ENCODE measurements at places on chromosomes 7 and 10. TPM values are rescaled to one million over a fixed set of nuclear protein-coding genes. Genes with fewer than 3 reads are reported as not detected.
A peak's percentile ranks its signal among the peaks of the same experiment; 100 is the strongest.

- no peak for DNase-seq
Observed at GRCh38 chr10:86188326-86188725, 178.3 kb downstream of the GRID1 start.

DNA sequence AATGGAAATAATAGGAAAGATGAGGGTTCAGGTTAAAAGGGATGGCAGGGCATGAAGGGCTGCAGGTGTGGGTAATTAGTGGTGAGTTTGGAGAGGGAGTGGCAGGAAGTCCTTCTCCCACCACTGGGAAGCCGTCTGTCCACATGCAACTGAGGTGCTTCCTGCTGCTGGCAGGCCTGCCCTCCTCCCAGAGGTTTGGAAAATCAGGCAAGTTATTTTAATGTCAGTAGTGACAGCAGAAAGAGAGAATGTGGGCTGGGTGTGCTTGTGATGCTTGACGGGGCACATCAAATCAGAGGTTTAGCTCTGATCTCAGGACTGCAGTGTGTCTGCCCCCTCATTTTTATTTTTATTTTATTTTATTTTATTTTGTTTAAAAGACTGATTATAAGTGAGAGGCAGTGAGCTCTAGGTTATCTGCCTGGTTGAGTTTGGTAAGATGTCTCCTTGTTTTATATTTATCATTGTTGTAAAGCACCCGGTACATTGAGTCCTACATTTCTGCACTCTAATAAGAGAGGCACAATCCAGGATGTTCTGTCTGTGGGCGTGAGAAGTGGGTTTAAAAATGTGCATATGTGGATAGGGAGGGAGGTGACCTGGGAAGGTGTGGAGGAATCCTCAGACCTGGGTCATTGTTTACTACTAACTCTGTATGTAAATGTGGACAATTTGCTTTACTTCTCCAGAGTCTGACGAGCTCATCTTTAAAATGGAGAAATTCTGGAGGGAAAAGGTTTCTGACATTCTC, 504.4 kb downstream of the LRMDA start:
- no peak for DNase-seq

DNA sequence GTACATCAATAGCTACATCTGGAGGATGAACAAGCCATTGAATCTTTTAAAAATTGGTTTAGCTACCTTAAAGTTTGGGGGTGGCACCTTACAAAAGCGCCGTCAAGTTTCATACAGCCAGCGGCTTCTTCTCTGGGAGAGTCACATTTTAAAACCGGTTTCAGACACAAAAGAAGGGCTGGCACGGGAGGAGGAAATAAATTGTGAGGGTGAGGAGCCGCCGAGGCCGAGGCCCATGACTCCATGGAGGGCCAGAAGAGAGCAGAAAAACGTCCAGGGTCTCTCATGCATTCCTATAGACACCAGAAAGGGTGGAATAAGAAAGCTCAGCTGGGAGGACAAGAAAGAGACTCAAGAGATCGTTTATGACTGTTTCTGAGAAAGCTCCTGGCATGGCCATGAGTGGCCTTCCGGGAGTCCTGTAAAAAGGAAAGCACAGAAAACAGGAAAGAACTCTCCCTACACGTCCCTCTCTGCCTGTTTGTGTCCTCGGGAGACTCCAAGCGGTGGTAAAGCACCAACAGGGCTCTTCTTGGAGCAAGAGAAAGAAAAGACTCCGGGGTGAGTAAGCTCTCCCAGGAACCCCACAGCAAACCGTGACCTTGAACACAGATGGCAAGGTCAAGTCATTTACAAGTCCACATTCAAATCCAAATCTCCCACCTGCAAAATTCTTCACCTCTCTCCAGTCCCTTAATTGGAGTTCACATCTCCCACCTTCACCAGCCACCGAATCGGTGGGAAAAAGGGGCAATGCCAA, 1.8 kb downstream of the FRAT2 start:
- DNase-seq, result peak; percentile 61

DNA sequence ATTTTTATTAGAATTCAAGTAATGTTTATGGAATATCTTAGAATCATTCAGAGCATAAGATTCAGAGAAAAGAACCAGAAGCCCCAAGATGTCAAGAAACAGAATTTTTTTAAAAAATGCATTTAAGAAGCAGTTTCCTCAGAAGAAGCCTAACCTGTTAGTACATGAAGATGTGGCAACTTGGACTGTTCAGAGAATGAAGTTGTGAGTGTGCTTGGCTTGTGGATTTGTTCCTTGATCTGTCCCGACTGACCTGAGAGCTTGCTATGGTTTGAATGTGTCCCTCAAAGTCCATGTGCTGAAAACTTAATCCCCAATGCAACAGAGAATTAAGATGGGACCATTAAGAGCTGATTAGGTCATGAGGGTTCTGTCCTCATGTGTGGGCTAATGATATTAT, 13.8 kb upstream of the AFAP1L2 start:
- DNase-seq, result no peak

GRCh38 chr10:95384011-95384704, 93.4 kb upstream of the PDLIM1 start:
- no peak for DNase-seq

DNA sequence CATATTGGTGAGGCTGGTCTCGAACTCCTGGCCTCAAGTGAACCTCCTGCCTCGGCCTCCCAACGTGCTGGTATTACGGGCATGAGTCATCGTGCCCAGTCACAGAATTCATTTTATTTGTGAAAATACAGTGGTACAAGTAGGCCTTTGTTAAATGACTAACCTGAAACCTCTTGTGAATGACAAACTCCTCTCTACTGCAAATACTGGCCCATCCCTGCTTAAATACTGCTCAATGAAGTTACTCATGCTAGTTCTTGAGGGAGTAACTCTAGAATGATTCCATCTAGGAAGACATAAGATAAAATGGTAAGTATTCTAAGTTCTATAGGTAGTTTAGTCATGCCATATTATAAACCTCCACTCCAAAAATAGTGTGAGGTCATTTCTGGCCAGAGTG, 80.7 kb downstream of the UBE2H start:
- DNase-seq, result no peak

GRCh38 chr10:43372765-43373361, 1.4 kb downstream of the FXYD4 start:
- DNase-seq, result no peak

- no peak for DNase-seq
Observed at GRCh38 chr10:44906486-44906885, 4.7 kb upstream of the TMEM72 start.

Gene NOS3
- 12.6 TPM for total RNA-seq

Gene CRYGN
- 0.43 TPM for total RNA-seq

GRCh38 chr10:53007527-53007842, 234.9 kb upstream of the MBL2 start:
- no peak for DNase-seq

GRCh38 chr10:88108115-88108610, 244.7 kb downstream of the PTEN start:
- no peak for DNase-seq

- no peak for DNase-seq
Observed at GRCh38 chr7:47759056-47759706, 177.3 kb upstream of the TNS3 start.

GRCh38 chr10:28509286-28509685, 23.6 kb upstream of the WAC start:
- DNase-seq, result no peak

- DNase-seq, result no peak
Observed at GRCh38 chr10:128571745-128572144, 445.5 kb upstream of the MKI67 start.

DNA sequence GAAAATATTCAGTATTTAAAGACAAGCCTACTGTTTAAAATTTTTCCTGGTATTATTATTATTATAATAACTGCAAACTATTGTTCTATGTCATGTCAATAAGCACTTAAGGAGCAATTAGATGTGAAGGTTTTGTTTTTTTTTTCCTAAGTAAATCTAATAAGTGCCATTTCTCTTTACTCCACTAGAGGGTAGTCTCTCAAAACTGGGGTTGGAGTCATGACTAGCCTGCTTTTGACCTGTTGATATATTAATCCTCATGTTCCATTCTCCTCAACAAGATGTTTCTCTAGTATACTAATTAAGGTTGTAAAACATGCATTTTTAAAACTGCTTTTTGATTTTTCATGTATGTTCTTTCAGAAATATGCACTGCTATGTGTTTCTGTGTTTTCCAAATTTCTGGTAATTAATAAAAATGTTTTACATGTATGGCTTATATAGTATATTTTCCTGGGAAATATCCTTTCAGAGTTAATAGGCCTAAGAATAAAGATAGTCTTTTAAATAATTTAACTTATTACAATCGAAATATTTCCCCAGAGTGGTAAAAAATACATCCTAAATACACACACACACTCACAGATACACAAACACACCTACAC, 1.0 kb upstream of the LRRN3 start:
- DNase-seq, result no peak

- no peak for DNase-seq
Observed at GRCh38 chr10:91838199-91838598, 40.0 kb downstream of the TNKS2 start.

GRCh38 chr10:63522277-63522687, 1.1 kb downstream of the REEP3 start:
- no peak for DNase-seq

DNA sequence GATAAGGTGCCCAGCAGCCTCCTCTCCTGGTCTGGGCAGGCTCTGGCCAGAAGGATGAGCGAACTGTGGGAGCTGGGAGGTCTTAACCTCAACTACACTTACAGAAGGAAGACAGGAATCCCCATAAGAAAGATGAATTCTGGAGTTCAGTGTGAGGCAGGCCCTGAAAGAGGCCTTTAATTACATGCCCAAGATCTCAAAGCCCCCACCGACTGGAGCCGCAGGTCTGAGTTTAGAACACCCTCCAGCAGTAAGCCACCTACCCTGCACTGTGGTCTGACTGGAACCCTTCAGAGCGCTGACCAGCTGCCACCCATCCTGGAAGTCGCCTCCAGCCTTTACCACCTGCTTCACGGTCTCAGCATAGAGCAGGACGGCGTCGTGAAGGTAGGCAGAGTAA, 28.2 kb upstream of the ACSL5 start:
- no peak for DNase-seq

DNA sequence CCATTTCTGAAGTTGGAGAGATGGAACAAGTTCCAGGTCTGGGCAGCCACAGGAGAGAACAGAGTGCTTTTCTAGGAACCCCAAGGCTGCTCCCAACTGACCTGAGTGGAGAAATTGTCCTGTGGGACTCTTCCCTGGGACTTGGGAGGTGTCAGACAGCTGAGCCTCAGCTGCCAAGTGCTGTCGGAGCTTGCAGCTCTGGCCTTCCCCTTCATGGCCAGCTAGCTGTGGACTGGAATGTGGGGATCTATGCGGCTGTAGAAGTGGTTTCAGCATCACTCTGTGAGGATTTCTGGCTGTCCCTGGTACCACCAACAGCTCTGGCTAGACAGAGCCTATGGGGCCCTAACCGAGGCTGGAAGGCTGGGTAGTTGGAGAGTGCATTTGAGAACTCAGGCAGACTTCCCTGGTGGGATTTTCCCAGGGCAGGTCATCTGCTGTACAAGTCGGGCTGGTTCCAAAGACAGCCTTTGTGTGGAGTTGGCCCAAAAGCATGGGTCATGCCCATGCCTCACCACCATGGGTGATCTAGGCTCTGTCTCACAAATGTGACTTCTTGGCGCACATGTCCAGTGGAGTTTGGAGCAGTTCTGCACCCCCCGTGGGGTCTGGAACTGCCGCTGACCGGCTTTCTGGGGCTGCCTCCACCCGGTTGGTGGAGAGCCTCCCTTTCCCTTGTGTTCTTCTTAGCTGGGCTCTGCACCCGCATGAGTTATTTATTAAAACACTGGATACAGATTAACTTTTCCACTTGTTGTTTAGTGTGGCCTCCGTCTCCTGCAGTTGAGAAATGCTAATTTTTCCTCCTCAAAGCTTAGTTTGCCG, 10.9 kb downstream of the SUFU start:
- DNase-seq, result no peak

DNA sequence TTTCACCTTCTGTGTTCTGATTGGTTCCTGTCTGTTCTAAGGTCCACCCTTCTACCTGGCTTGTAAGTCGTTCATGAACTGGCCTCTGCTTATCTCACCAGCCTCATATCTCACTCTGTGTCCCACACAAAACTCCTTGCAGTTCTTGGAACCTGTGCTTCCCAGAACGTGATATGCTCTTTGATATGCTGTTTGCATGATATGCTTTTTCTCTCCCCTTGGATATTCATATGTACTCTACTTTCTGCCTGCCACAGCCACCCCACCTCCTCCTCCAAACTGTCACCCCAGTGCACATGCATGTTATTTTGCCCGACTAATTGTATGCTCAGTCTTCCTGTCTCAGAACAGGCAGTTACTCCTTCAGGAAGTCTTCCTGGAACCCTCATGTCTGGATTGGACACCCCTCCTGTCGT, 1.9 kb upstream of the ITPRIP start:
- no peak for DNase-seq

- peak; percentile 76 for DNase-seq
Observed at GRCh38 chr10:7525314-7526016, 114.6 kb upstream of the SFMBT2 start.

Gene OR2AE1
- total RNA-seq, result not detected

- no peak for DNase-seq
Observed at GRCh38 chr7:116565981-116566380, 41.1 kb downstream of the CAV1 start.

DNA sequence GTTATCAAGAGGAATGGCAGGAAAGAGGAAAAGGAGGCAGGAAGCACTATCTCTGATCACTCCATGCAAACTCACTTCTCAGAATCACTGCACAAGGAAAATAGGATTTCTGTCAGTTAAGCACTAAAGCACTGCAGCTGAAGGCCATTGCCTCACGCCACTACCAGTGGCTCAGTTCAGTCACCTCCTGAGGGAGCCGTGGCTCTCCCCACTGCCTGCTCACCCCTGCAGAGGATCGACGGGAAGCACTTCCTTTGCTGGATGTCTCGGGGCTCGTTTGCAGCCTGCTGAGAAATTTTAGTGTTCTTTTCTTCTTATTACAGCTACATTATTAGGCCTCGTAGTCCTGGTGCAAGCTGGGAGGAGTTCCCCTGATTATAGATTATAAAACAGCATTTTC, 90.1 kb upstream of the ADCY1 start:
- DNase-seq, result no peak

- peak; percentile 45 for DNase-seq
Observed at GRCh38 chr10:7407368-7408290, 3.2 kb downstream of the SFMBT2 start.

DNA sequence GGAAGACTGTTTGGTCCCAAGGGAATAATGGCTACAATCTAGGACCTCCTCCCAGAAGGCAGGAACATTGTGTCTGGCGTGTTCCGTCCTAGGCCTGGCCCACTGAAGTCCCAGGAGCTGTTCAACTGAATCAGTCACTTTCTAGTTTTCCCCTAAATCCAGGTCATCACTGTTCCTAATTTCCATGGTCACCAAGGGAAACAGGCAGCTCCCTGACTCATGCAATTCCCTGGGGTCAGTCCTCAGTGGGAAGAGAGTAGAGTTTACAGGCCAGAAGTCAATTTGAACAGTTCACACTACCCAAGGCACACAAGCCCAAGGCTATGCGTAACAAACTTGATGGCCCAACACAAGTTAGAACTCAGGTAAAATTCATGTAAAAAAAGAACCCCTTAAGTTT, 44.0 kb downstream of the CREB3L2 start:
- no peak for DNase-seq

- DNase-seq, result no peak
Observed at GRCh38 chr10:102313221-102313896, 68.0 kb downstream of the GBF1 start.

GRCh38 chr7:69162326-69162725, 435.9 kb upstream of the AUTS2 start:
- no peak for DNase-seq
